NCI-H345 (cell line): ENCODE measurements at places on chromosomes 6 and 20.

GRCh38 chr6:109503327-109504224 is 20.6 kb upstream of the ZBTB24 start:
- peak; percentile 47 for DNase-seq

GRCh38 chr6:15036690-15037245 is 209.1 kb upstream of the JARID2 start:
- peak; percentile 36 for DNase-seq

DNA sequence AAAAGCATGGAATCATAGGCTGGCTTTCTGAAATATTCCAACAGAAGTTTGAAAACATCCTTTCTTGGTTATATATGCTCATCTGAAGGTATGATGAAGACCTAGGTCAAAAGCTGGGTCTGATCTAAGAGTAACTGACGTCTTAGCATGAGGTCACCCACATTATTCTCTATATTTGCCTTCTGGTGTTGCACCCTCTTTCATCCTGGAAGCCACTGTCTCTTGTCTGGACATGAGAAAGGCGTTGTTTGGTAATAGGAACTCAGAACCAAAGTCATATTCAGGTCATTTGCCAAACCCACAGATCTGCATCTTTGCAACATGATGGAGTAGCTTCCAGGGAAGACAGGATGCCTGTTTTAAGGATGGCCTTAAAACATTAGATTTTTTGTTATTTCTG is 17.6 kb downstream of the GABRR1 start:
- no peak for DNase-seq

- no peak for DNase-seq
These were observed 560 bp downstream of the YTHDF1 start for GRCh38 chr20:63215101-63216040.

DNA sequence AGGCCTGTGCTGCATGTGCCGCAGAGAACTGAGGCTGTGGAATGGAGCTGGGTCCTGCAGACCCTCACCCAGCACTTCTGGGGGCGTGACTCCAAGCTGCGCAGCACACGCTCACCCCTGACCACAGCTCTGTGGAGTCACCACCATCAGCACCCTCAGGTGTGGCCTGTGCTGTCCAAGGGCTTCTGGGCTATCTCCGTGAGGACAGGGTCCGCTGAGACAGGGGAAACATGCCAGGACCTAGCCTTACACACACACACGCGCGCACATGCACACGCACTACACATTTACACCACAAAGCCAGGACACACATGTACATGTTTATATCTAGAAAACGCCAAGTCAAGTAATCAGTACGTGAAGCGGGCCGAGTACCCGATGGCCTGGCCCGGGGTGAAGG is 26.8 kb upstream of the TCFL5 start:
- no peak for DNase-seq

GRCh38 chr6:38599261-38599660 is 40.5 kb downstream of the BTBD9 start:
- no peak for DNase-seq
